ENCODE measurements at places on chromosomes 1 and 21.

GRCh38 chr1:201016211-201016651 is 7.3 kb downstream of the KIF21B start:
- no peak for DNase-seq

GRCh38 chr1:150472601-150473200 is 14.5 kb upstream of the TARS2 start:
- DNase-seq: no peak

- DNase-seq: no peak
These were observed 3.9 kb downstream of the JAK1 start for GRCh38 chr1:64962441-64962840.

DNA sequence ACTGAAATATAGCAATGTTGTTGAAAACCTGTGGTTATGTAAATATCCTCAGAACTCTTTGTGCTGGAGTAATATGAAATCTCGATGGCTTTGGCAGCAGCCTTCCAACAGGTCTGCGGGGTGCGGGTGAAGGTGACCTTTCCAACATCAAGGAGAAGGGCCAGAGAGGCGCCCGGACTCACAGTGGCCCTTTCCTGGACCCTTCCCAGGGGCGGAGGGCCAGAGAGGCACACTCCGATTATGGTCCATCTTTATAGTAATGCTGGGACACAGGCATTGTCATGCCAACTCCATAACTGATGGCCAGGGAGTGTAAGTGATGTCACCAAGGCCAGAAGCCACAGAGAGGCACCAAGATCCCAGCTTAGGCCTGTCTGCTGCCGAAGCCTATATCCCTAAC is 18.1 kb downstream of the SLC37A1 start:
- DNase-seq: no peak

DNA sequence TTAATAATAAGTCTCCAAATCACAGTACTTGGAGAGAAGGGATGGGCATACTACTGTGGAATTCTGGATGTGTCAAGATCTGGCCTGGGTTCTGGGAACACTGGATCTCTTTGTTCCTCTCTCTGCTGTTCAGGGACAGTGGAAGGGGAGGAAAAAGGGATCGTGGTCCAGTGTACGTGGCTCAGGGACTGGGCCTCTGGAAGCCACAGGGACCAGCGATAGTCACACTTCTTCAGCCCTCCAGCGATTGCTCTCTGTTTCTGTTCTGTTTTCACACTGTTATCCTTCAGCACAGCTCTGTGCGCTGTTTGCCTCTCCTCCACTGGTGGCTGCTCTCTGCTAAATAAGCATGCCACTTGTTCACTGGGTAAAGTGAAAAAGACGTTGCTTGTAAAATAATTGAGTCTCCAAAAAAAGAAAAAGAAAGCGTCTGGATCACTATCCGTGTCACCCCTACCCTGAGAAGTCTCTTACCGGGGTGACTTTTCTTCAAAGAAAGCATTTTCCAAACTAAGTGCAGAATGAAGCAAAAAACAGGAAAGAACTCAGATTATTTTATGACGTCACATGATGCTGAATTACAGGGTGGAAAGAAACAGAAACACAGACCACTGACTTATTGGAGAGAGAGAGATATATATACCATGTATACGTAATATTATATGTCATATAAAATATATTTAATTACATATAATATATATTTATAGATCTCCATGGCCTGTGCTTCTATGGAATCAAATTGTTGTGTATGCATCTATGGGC is 279.4 kb downstream of the RGS7 start:
- no peak for DNase-seq

DNA sequence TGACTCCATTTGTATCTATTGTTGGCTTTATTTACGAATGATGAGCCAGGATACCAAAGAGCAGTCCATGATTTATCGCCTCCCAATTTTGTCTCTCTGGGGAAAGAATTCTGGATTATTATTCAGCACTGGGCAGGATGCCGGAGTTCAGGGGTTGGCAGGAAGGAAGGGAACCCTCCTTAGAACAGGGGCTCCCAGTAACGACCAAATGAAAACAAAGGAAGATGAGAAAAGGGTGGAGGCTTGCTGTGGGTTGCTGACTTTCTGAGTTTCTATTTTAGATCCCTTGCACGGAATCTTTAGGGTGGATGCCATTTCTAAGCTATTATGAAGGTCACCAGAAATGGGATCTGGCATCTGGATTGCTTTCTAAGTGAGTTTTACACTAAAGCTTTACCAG is 231.2 kb upstream of the LYPLAL1 start:
- no peak for DNase-seq

GRCh38 chr1:47587891-47588582 is 150.2 kb downstream of the FOXD2 start:
- no peak for DNase-seq

DNA sequence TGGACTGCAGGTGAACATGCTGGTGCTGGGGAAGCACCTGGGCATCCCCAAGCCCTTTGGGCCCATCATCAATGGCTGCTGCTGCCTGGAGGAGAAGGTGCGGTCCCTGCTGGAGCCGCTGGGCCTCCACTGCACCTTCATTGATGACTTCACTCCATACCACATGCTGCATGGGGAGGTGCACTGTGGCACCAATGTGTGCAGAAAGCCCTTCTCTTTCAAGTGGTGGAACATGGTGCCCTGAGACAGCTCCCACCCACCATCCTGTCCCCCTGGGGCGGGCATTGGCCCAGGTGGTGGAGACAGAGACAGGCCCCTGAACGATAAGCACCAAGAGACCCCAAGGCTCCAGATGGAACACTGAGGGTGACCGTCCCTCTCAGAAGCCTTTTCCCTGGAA is 25.2 kb upstream of the PADI4 start:
- DNase-seq: no peak

- DNase-seq: no peak
These were observed 44.7 kb upstream of the VAV3 start for GRCh38 chr1:108009603-108010195.
